ENCODE measurements at places on chromosomes 3 and 15.
A peak's percentile ranks its signal among the peaks of the same experiment; 100 is the strongest.

GRCh38 chr15:40769274-40770146, at the start of gene C15orf62:
C15orf62 (plus strand) TSS chr15:40769980; CDS start chr15:40770496, 516 bp downstream.
- DNase-seq: peak; percentile 41

GRCh38 chr3:156471431-156471830, 83.5 kb downstream of the SSR3 start:
- no peak for DNase-seq

- DNase-seq: no peak
These were observed 45.7 kb downstream of the WDR76 start for GRCh38 chr15:43872416-43873020.

DNA sequence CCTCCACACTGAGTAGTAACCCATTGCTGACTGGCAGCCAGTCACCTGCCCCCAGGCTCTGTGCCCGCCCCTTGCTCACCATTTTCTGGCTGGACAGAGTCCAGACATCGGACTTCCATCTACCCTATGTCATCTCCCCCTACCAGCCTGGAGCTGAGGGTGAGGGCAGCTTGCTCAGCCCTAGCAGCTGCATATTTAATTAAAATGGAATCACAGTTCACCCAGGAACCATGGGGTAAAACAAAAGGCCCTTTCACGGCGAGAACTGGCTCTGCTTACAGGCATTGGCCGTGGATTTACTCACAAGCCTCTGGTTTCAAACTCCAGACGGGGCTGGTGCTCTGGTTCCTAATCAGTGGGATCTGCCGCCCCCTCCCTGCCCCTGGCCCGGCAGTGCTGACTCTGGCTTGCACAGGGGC, 94.9 kb upstream of the ATP2B2 start:
- DNase-seq: no peak

GRCh38 chr15:51830276-51830806, 888 bp downstream of the TMOD3 start:
- no peak for DNase-seq

- DNase-seq: no peak
These were observed 3.7 kb downstream of the PROS1 start for GRCh38 chr3:93969997-93970396.

DNA sequence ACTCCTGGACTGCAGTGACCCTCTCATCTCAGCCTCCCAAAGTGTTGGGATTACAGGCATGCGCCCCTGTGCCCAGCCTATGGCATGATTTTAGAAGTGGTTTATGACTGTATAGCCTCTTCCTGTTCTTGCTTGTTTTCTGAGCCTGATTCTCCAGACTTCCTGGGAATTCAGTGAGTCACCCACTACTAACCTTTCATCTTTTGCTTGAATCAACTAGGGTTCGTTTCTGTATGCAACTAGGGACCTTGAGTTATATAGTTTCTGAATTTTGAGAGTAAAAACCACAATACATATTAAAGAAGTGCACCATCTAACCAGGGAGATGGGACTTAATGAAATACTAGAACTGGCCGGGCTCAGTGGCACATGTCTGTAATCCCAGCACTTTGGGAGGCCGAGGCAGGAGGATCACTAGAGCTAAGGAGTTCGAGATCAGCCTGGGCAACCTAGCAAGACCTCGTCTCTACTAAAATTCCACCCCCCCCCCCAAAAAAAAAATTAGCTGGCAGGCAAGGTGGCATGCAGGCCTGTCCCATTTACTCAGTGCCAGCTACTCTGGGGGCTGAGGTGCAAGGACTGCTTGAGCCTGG, 76.0 kb downstream of the ZNF609 start:
- DNase-seq: no peak

- no peak for DNase-seq
These were observed 60.6 kb downstream of the SLC12A8 start for GRCh38 chr3:125151916-125152315.

DNA sequence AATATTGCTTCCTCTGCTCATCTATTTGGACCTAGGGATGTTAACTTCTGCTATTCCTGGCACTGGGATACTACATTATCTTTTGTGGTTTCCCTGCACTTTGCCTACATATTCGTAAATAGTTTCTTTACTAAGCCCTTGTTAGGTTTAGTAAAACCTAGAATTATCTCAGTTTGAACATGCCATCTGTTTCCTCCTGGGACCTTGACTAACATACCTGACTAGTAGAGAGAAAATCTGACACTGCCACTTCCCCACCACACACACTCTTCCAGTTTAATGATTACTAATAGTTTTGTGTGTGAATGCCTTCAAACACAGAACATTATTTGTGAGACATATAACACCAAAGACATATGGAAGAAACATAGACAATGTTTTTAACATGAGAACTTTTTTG, 28.2 kb upstream of the SOX2 start:
- DNase-seq: no peak

GRCh38 chr15:82731527-82731926, 21.9 kb upstream of the AP3B2 start:
- DNase-seq: no peak

DNA sequence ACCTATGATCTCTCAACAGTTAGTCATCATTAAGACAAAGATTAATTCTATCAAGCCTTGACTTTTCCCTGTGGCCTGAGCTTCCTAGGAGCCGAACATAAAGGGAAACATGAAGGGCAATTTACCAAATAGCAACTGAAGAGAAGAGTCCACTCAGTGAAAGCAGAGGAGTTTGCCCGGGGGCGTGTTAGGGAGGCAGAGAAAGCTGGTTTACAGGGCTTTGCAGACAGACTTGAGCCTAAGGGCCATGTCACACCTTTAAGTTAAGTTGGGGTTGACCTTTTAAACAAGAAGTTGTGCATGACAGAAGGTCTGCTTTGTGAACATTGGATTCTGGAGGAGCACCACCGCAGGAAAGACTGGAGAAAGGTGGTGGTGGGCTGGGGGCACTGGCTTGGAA, 701.8 kb upstream of the CFAP20DC start:
- DNase-seq: no peak

GRCh38 chr3:142269767-142270166, 44.4 kb upstream of the GK5 start:
- no peak for DNase-seq

GRCh38 chr3:20637729-20638128, 451.7 kb upstream of the SGO1 start:
- DNase-seq: no peak

DNA sequence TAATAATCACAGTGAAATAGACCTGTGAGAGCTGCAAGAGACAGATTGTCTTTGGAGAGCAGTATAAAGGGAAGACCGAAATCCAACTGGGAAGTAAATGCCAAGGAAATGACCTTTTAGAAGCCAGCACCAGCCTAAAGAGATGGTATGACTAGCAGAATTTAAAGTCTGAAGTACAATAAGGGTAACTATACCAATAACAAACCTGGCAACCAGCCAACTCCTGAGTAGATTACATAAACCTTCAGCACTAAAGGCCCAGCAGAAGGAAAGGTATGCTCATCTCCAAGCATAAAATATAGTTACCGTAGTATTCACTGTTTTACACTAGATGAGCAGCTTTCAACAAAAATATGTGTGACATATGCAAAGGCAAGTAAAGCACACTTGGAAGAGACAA, 155.1 kb upstream of the SATB1 start:
- DNase-seq: no peak

GRCh38 chr3:157220211-157220610, 60.3 kb upstream of the CCNL1 start:
- DNase-seq: no peak

DNA sequence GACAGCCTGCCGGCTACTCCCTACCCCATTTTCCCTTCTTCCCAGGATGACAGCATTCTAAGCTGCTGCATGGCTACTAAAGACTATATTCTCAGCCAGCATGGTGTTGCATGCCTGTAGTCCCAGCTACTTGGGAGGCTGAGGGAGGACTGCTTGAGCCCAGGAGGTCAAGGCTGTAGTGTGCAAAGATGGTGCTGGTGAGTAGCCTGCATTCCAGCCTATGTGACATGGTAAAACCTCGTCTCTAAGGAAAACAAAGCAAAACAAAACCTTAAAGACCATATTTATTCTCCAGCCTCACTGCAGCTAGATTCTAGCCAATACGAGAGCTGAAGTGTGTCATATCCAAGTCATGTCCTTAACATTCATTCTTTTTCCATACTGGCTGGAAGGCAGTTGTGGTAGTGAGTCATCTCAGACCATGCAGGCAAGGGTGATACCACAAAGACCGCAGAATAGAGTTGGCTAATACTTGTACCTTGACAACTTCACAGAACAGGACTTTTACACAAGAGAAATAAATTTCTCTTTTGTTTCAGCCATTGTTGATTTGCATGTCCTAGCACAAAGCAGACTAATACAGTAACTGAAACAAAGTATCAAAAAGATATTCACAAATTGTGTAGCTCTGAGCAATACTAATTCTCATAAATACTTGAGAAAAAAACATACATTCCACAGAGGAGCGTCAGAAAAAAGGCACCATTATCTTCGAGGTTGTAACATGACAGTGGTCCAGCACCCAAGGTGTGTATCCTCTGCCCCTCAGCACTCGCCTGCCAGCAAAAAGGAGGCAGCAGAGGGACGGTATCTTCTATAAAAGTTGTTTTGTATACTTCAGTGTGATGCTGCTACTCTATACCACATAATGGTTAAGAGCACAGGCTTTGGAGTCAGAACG, 14.8 kb downstream of the PBRM1 start:
- DNase-seq: peak; percentile 62

- no peak for DNase-seq
These were observed 88.0 kb downstream of the SHQ1 start for GRCh38 chr3:72760225-72760624.

GRCh38 chr3:156997351-156997750, 162.6 kb downstream of the CCNL1 start:
- no peak for DNase-seq

DNA sequence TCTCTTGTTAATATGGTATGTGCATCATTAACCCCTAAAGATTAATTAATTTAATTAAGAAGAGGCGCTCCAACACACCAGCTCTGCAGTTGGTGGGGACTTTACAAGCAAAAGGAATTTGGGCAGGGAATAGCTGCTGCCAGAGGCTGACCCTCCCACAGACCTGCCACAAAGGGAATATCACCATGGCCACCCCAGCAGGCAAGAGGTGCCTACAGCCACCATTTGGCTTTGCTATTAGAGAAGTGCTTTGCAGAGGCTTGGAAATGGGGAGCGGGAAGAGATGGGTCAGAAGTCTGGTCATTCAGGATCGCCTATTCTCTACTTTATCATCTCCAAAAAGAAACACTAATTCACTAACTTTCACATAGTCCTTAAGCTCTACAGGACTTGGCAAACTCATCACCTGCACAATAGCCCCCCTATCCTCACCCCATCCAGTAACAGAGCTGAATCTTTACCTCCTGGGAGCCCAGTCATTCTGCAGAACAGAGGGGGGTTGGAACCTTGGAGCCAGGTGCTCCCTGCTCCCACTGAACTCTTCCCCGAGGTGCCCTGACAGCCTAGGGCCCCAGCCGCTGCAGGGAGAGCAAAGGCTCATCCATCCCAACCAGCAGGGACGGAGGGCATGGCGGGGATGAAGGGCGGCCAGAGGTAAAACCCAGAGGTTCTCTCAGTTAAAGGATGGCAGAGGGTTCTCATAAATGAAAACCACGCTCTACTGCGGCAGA, 29.7 kb downstream of the LRIG1 start:
- no peak for DNase-seq

DNA sequence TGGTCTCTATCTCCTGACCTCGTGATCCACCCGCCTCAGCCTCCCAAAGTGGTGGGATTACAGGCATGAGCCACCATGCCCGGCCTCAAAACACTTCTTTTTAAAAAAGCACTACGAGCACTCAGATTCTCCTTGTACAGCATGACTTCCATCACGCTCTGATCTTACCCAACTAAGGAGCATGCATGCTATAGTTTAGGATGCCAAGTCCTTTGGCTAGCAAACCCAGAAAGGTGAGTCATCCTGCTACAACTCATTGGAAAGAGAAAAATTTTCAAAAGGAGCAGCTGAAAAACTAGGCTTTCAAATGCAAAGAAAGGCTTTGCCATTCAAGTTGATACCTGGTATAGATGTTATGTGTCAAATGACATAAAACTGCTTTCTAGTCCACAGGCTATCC, 70.3 kb upstream of the PRICKLE2 start:
- DNase-seq: no peak

DNA sequence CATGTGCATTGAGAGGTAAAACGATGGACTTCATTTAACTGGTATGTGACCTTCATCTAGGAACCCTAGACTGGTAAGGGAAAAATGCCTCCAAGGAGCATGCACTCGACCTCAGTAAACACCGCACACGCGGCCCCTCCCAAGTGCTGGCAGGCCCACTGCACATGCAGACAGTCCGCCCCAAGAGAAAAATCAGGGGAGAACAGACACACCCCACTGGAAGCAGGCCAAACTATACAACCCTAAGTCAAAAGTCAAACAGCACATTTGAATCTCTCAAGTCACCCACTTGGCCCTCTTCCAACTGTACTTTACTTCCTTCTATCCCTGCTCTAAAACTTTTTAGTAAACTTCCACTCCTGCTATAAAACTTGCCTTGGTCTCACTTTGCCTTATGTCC, 250.1 kb upstream of the HES1 start:
- DNase-seq: no peak

DNA sequence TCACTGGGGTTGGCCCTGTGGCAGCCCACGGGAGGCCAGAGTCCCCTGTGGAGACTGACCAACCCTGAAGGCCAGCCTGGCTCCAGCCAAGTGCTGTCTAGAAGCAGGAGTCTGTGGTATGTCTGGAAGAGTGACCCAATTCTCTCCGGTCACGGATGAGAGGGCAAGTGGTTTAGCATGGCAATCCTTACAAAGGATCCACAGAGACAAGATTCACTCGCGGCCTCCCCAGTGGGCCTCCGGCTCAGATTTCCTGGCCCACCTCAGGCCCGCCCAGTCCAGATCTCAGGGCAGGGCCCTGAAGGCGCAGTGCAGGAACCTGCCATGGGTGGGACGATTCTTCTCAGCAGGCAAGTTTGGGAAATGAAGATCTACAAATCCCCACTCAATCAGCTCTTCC, 5.0 kb upstream of the BCL2L10 start:
- no peak for DNase-seq

GRCh38 chr3:46470831-46471230, 6.1 kb upstream of the LTF start:
- DNase-seq: no peak

GRCh38 chr3:106830334-106830733, 546.9 kb upstream of the CCDC54 start:
- DNase-seq: no peak

DNA sequence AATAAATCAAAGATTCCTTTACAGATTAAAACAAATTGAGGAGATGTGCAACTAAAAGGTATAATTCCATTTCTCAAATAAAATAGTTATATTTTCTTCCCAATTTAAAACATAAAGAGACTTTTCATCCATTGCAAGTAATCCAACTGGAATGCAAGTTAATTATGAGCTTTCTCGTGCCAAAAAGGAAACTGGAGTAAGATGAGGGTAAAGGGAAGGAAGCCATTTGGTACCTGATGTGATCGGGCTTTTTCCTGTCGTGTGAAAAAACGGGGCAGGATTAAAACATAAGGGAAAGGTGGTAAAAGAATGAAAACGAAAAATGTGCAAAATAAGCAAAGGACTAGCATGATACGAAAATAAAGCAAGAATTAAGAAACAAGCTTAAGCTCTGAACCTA, 41.8 kb upstream of the XXYLT1 start:
- no peak for DNase-seq
